ENCODE measurements at places on chromosomes 2 and 18.

GRCh38 chr18:62842898-62843297 lies 127.6 kb downstream of the PHLPP1 start:
- no peak for DNase-seq

DNA sequence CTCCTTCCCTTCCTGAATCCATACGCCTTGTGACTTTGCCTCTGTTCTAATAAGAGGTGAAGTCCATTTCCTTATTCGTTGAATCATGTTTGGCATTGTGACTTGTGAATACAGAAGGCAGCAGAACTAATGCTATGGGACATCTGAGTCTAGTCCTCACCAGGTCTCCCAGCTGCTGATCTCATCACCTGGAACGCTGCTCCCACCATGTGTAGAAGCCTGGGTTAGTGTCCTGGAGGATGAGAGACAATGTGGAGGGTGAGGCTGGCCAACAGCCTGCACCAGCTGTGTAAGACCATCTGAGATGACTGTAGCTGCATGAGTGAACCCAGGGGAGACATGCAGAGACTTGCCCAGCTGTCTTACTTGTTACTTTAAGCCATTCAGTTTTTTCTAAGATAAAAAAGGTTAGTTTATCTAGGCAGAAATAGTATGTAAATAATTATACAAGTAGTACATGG lies 3.5 kb upstream of the HAAO start:
- DNase-seq, result no peak

GRCh38 chr18:5997361-5997760 lies 102.0 kb upstream of the TMEM200C start:
- no peak for DNase-seq

GRCh38 chr2:168915441-168916330 lies 14.6 kb downstream of the G6PC2 start:
- no peak for DNase-seq

- no peak for DNase-seq
Observed at GRCh38 chr2:70620020-70620419, 66.4 kb upstream of the TGFA start.

DNA sequence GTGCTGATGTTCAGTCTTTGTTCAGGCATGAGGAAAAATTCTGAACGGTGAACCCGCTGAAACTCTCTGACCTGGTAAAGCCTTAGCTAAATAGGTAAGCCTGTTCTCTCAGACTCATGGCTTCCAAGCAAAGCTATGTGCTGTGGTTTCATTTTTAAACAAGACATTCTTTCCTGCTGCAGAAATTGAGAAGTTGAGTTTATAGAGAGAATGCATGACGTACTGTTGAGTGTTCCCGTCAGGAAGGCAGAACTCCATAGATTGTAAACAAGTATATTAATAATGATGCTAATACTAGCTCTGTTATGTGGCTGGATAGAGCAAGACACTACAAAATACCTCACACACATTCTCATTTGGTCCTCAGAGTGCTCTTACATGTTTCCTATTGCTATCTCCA lies 424.0 kb upstream of the CRIM1 start:
- DNase-seq, result no peak

GRCh38 chr18:10926621-10927161 lies 222.7 kb downstream of the PIEZO2 start:
- DNase-seq, result no peak

DNA sequence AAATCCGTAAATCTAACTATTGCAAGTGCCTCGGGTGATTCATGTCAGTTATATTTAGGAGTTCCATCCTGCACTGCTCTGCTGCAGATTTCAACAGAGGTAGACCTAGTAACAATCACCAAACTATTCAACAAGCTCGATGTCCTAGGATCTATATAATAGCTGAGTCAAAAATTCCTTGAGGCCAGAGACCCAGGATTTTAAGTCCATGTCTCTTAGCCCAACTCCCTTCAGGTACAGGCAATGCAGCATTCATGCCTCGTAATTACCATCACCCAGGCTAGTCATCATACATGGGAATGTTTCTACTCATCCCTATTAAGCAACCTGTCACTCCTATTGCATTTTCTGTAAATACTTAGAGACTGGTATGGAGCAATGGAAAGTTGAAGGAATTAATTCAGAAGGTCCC lies 729 bp downstream of the TM4SF20 start:
- DNase-seq, result no peak

DNA sequence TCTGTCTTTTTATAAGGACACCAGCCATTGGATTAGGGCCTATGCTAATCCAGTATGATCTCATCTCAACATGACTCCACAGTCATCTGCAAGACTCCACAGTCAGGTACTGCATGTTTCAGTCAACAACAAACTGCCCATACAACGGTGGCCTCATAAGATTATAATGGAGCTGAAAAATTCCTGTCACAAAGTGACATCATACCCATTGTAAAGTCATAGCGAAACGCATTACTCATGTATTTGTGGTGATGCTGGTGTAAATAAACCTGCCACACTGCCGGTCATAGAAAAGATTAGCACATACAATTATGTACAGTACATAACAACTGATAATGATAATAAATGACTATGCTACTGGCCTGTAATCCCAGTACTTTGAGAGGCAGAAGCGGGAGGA lies 102.2 kb downstream of the TEX51 start:
- DNase-seq, result no peak

DNA sequence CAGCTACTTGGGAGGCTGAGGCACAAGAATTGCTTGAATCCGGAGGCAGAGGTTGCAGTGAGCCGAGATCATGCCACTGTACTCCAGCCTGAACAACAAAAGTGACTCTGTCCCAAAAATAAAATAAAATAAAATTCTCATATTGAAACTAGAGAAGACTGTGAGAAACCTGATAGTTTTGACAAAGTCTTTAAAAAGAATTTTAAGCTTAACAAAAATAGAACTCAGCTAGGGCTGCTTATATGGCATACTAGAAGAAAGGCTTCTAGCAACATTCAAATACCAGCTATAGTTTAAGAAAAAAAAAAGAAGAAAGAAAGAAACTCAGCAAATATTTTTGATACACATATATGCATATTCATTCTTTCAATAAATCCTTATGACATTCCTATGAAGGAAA lies 13.6 kb downstream of the HADHA start:
- no peak for DNase-seq

GRCh38 chr2:176291809-176292283 lies 22.6 kb downstream of the MTX2 start:
- no peak for DNase-seq

- DNase-seq, result no peak
Observed at GRCh38 chr2:173049831-173050230, 25.8 kb upstream of the MAP3K20 start.

GRCh38 chr2:3505771-3506170 lies 13.6 kb downstream of the ADI1 start:
- DNase-seq, result no peak

DNA sequence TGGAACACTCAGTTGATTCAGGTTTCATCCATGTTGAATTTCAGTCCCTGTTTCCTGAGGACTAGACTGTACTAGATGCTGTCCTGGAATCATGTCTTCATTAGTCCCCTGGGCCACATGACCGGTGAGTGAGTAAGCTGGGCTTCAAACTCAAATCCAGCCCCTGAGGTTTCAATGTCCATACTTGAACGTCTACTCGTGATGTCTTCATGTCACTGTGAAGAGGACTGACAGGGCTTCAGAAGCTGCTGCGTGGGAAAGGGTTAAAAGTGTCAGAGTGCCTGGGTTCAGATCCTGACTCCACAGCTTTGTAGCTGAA lies 101.2 kb downstream of the CDK15 start:
- no peak for DNase-seq

DNA sequence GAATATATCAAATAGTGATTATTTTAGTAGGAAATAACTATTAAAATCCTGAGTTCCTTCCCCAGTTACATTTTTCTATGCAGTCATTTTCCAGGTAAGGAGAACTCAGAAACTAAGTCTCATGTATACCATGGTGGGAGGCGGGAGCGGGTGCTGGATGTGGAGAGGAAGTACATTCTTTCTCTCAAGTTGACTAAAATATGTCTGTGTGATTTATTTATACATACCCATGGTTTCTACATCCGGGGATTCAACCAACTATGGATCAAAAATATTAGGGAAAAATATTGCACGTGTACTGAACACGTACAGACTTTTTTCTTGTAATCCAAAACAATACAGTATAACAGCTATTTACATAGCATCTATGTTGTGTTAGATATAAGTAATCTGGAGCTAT lies 6.8 kb downstream of the ZCCHC2 start:
- no peak for DNase-seq

- no peak for DNase-seq
Observed at GRCh38 chr2:74755386-74755785, 78.5 kb upstream of the HK2 start.

DNA sequence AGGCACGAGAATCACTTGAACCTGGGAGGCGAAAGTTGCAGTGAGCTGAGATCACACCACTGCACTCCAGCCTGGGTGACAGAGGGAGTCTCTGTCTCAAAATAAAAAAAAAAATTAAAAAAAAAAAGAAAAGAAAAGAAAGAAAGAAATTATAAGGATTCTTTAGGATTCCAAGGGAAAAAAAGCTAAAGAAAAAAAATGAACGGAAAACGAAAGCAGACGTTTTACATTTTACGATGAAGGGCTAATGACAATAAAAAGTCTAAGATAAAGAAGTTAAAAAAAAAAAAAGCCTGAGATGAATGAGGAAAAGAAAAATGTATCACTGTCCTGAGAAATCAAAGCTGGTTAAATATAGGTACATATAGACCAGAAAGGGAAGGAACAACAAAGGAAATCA lies 58.5 kb downstream of the SOS1 start:
- DNase-seq, result no peak

GRCh38 chr2:225895126-225895525 lies 495.6 kb downstream of the NYAP2 start:
- no peak for DNase-seq

DNA sequence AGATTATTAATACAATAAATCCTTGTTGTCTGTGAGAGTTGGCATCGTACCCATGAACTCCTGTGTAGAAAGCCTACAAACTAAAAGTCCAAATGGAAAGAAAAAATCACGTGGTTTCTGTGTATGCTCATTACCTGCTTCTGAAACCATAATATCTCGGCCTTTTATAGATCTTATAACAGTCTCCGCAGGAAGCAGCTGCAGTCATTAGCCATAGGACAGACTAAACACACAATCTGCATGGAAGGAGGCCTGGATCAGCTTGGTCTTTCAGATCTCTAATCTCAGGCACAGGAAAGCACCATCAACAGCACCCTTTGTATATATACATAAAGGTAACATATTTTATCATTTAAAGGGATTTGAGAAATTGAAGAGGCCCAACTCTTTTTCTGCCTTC lies 508.9 kb upstream of the TCF4 start:
- DNase-seq, result no peak
